ENCODE measurements at places on chromosomes 6 and 20.

DNA sequence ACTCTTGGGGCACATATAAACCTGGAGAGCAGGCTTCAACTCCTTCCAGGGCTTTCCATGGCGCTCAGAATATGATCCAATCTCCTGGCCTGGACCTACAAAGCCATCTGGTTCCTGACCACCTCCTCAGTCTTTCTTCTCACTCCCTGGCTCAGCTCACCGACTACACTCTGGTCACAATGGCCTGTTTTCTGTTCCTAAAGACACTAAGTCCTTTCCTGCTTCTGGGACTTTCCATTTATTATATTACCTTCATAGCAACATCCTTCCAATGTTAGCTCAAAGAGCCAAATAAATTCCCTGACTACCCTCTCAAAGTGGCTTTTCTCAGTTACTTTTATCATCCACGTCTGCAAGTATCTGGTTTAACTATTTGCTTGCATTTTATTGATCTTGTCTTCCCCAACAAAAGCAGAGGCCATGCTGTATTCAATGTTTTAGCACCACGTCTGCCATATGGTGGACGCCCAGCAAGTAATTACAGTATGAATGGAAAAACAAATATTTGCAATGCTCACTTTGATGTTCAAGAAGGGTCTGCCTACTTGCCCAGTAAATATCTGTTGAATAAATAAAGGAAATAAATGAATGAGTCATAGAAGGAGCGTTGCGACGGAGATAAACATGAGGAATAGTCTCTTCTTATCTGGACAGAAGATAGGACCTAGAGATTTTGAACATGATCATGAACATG lies 328.4 kb downstream of the ESR1 start:
- no peaks in the 10 kb centered on the region for H3K27me3 ChIP-seq
- H3K27ac ChIP-seq, result no peak overlapping the region
- H3K4me3 ChIP-seq, result no peak overlapping the region
- no peak for DNase-seq

- no peak overlapping the region for H3K27ac ChIP-seq
- no peaks in the 10 kb centered on the region for H3K36me3 ChIP-seq
- peaks cover 19% of the 10 kb centered on the region for H3K27me3 ChIP-seq
- no peak overlapping the region for H3K4me3 ChIP-seq
- no peak for DNase-seq
These were observed 5.8 kb downstream of the TFAP2C start for GRCh38 chr20:56634735-56635385.

DNA sequence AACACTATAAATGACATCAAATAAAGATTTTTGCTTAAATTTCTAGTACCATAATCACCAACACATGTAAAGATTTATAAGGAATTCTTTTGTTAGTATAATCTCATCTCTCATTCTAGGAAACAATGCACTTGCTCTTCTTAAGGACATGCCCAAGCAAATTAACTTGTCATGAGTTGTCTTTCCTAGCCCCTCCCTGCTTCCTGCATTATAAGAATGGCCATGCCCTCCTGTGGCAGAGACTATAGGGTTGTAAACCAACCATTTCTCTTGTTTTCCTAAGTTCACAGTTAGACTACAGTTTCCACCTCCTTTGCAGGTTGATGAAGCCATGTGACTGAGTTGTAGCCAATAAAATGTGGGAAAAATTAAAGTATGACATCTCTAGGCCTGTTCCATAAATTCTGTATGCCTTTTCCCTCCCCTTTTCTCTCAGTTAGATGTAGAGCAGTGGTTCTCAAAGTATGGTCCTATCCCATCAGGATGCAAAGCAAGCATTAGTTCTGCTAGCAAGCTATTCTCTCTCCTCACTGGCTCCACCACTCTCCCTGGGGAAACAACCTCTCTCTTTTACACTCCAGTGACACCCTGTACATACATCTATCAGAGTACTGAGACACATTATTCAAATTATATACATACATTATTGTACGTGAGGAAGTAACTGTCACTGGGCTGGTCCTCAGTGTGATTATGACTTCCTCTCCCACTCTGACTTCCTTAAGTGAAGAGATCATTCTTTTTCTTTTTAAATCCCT lies 295.0 kb downstream of the PKHD1 start:
- no peaks in the 10 kb centered on the region for H3K36me3 ChIP-seq
- H3K4me1 ChIP-seq, result no peaks in the 10 kb centered on the region
- no peak overlapping the region for H3K4me3 ChIP-seq
- no peaks in the 10 kb centered on the region for H3K27me3 ChIP-seq

- DNase-seq, result no peak
- H3K36me3 ChIP-seq, result peaks cover 2% of the 10 kb centered on the region
- no peaks in the 10 kb centered on the region for H3K4me1 ChIP-seq
- H3K4me3 ChIP-seq, result no peak overlapping the region
- H3K27me3 ChIP-seq, result no peaks in the 10 kb centered on the region
These were observed 20.7 kb downstream of the UQCC2 start for GRCh38 chr6:33690766-33691165.

- H3K36me3 ChIP-seq, result no peaks in the 10 kb centered on the region
- peaks cover 9% of the 10 kb centered on the region for H3K27me3 ChIP-seq
- no peaks in the 10 kb centered on the region for H3K4me1 ChIP-seq
- DNase-seq, result no peak
These were observed 17.5 kb upstream of the CDH22 start for GRCh38 chr20:46325789-46326188.

GRCh38 chr20:18808712-18809111 lies 4.9 kb upstream of the SCP2D1 start:
- H3K27me3 ChIP-seq, result no peaks in the 10 kb centered on the region
- no peaks in the 10 kb centered on the region for H3K4me1 ChIP-seq
- H3K27ac ChIP-seq, result no peak overlapping the region
- no peaks in the 10 kb centered on the region for H3K36me3 ChIP-seq
- H3K4me3 ChIP-seq, result no peak overlapping the region
- no peak for DNase-seq

DNA sequence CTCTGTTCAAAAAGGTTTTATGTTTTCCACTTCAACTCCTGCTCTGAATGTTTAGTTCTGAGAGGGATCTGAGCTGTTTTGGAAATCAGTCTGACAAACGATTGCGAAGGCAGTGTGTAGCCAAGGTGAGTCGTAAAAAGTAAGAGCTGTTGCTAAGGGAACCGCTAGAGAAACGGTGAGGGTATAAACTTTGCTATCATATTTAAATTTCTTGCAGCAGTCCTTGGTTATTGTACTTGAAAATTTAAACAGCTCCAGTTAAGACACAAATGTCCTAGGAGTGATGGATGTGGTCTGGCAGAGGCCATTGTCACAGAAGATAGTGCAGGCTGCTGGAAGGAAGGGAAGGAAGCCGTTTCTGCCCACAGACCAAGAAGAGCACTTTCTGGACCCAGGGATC lies 64.9 kb upstream of the CITED2 start:
- H3K36me3 ChIP-seq, result no peaks in the 10 kb centered on the region
- no peaks in the 10 kb centered on the region for H3K27me3 ChIP-seq
- H3K27ac ChIP-seq, result no peak overlapping the region
- no peaks in the 10 kb centered on the region for H3K4me1 ChIP-seq

GRCh38 chr6:113077794-113078193 lies 730.7 kb downstream of the RFPL4B start:
- no peaks in the 10 kb centered on the region for H3K27me3 ChIP-seq
- H3K27ac ChIP-seq, result no peak overlapping the region
- DNase-seq, result no peak
- H3K4me3 ChIP-seq, result no peak overlapping the region

- peaks cover 25% of the 10 kb centered on the region for H3K36me3 ChIP-seq
- H3K27me3 ChIP-seq, result no peaks in the 10 kb centered on the region
- H3K4me3 ChIP-seq, result no peak overlapping the region
- no peak for DNase-seq
These were observed 2.3 kb downstream of the CCND3 start for GRCh38 chr6:41939176-41939847.

DNA sequence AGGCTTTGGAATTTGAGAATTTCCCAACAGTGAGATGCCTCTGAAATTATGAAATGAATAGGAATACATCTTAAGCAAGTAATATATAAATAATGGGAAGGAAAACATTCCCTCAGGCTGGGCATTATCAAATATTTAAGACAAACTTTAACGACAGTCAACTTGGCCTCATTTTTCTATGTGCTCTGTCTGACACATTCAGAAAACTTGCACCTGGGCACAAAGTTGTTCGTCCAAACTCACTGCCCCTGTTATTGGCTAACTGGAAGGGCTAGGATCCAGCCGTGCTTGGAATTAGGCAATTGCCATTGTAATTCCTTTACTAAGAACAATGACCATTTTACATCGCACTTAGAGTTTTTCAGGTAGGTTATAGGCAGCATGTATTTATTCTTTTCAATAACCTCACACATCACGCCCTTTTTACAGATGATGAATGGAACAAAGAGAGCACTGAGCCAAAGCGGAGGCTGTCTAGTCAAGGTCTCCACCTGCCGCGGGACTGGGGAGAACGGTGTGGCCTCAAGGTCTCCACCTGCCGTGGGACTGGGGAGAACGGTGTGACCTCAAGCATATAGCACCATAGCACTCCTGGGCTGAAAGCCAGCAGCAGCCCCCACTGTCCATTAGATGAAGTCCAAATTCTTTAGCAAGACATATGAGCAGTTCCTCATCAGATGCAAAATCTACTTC lies 40.7 kb upstream of the FOXQ1 start:
- no peaks in the 10 kb centered on the region for H3K36me3 ChIP-seq
- no peak overlapping the region for H3K4me3 ChIP-seq
- H3K27me3 ChIP-seq, result no peaks in the 10 kb centered on the region
- DNase-seq, result no peak
- H3K4me1 ChIP-seq, result no peaks in the 10 kb centered on the region

GRCh38 chr6:44682987-44683779 lies 295.7 kb downstream of the CDC5L start:
- no peaks in the 10 kb centered on the region for H3K36me3 ChIP-seq
- H3K4me1 ChIP-seq, result no peaks in the 10 kb centered on the region
- DNase-seq, result no peak
- H3K27ac ChIP-seq, result no peak overlapping the region

DNA sequence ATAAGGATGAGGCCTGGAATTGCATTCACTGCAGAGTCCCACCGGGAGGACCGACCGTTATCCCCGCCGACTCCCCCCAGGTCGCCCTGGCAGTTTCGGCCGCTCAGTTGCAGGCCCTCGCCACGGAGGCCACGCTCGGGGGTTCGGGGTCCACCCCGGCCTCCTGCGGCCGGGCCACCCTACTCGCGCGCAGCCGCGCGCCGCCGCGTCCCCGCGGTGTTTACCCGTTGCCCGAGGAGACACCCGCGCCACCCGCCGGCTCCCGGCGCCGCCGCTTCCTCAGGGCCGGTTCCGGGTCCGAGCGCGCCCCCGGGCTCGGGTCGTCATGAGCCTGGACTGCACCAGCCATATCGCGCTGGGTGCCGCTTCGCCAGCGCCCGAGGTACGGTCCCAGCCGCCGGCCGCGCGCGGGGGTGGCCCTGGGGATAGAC lies at the start of gene CCDC170:
Gene CCDC170 (plus strand): TSS at position 214 of the 431 bp plus-strand sequence. CDS start 112 bp downstream, at position 326.
- H3K27me3 ChIP-seq, result no peaks in the 10 kb centered on the region
- H3K36me3 ChIP-seq, result no peaks in the 10 kb centered on the region
- H3K27ac ChIP-seq, result peak within 1 kb of the TSS; percentile 66
- DNase-seq, result no peak

- peak; percentile 46 for DNase-seq
- H3K27ac ChIP-seq, result peak overlapping the region; percentile 62
- no peaks in the 10 kb centered on the region for H3K36me3 ChIP-seq
- peaks cover 30% of the 10 kb centered on the region for H3K4me1 ChIP-seq
- H3K4me3 ChIP-seq, result peak overlapping the region; percentile 44
These were observed 198.8 kb upstream of the PREP start for GRCh38 chr6:105601541-105602236.

DNA sequence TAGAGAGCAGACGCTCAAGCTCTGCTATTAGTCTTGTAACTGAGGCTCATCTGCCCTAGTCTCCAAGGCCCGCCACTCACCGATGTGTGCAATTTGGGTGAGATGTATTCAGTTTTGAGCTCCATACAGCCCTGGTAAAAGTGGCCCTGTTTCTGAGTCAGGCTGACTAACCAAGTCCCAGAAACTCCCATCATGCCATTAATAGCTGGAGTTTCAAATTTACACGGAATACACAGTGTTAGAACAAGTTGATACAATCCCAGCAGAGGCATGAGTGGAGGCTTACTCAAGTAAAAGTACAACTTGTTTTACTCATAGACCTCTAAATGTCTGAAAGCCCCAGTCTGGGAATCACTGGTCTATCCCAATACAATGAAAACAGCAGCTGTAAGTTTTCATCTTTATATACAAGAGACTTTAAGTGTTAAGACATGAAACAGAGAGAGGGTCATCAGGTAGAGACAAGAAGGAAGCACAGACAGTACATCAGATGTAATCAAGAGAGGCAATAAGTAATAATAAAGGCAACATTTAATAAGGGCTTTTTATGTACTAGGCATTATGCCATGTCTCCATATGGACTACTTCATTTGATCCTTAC lies 42.4 kb downstream of the RTN4IP1 start:
- no peak for DNase-seq
- no peak overlapping the region for H3K27ac ChIP-seq
- no peaks in the 10 kb centered on the region for H3K4me1 ChIP-seq
- no peaks in the 10 kb centered on the region for H3K27me3 ChIP-seq
- H3K4me3 ChIP-seq, result no peak overlapping the region

GRCh38 chr20:13515796-13516558 lies 122.8 kb downstream of the TASP1 start:
- no peaks in the 10 kb centered on the region for H3K36me3 ChIP-seq
- no peak overlapping the region for H3K4me3 ChIP-seq
- H3K27ac ChIP-seq, result no peak overlapping the region
- H3K27me3 ChIP-seq, result no peaks in the 10 kb centered on the region
- no peak for DNase-seq
- peaks cover 2% of the 10 kb centered on the region for H3K4me1 ChIP-seq

DNA sequence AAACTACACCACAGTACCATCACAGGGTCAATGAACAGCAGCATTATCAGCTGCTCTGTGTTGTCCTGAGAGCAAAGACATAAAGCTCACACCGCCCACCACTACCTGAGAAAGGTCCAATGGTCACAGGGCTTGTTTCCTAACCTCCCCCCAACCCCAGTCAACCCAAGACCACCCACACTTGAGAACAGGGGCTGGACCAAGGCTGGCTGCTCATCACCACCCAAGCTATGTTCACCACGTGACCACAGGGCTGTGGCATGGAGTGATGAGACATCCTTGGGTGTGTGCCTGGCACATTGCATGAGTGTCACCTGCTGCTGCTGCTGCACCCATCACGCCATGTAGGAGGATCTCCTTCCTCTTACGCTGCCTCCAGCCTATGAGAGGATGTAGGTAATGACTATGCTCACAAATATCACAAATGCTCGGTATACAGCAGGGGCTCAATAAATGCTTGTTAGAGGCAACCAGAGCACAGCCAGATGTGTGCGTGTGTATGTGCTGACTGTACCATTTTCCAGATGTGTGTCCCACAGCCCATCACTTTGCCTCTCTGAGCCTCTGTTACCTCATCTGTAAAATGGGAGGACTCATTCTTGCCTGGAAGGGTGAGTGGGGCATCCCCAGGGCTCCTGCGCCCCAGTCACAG lies 23.3 kb upstream of the SIRPA start:
- H3K4me3 ChIP-seq, result no peak overlapping the region
- no peaks in the 10 kb centered on the region for H3K4me1 ChIP-seq
- H3K36me3 ChIP-seq, result no peaks in the 10 kb centered on the region
- H3K27me3 ChIP-seq, result no peaks in the 10 kb centered on the region
- no peak overlapping the region for H3K27ac ChIP-seq
